ENCODE measurements at places on chromosomes 3 and 15.
A peak's percentile ranks its signal among the peaks of the same experiment; 100 is the strongest.

GRCh38 chr3:108485146-108485545 lies 25.2 kb downstream of the MYH15 start:
- DNase-seq = no peak

DNA sequence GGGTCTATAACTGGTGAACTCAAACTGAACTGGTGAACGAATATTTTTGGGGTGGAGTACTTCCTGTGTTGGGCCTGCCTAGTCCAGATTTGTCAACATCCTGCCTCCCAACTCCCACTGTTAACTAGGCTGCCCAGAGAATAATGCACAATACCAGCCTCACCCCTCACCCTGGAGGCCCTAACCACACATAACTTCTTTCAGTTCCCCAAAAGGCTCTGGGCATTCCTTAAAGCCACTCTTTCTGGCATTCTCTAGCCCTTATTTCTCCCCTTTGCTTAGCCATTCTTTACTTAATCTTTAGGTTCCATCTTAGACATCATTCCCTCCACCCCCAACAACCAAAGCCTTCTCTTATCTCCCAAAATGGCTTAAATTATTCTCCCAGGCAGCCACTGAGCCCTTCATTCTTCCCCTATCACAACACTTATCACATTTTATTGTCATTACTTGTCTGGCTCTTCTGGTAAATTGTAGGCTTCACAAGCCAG lies 9.1 kb upstream of the SEC11A start:
- DNase-seq = no peak

DNA sequence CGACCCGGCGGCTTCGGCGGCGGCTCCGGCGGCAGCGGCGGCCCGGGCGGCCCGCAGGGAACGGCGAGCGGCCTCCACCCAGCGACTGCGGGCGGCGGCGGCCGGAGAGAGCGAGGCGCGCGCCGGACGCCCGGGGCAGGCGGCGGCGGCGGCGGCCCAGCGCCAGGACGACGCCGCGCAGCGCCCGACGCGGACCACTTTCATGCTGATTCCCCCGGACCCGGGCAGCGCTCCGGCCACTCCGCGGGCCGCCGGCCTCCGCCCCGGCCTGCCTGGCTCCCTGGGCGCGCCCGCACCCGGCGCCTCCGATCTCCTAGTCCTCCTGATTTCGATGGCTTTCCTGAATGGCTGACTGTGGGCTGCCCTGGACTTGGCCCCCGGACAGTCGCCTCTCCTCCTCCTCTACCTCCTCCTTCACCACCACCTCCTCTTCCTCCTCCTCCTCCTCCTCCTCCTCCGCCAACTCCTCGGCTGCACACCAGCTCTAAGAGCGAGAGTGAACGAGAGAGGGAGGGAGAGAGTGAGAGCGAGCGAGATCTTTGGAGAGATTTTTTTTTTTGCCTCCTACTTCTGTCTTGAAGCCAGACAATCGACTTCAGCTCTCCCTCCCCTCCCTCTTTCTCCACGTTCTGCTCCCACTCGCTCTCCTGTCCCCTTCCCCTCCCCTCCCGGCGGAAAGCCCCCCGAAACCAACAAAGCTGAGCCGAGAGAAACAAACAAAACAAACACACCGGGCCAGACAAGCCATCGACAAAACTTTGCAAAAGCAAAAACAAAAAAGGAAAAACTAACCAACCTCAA lies 844 bp downstream of the NR2F2 start:
- peak; percentile 26 for DNase-seq

DNA sequence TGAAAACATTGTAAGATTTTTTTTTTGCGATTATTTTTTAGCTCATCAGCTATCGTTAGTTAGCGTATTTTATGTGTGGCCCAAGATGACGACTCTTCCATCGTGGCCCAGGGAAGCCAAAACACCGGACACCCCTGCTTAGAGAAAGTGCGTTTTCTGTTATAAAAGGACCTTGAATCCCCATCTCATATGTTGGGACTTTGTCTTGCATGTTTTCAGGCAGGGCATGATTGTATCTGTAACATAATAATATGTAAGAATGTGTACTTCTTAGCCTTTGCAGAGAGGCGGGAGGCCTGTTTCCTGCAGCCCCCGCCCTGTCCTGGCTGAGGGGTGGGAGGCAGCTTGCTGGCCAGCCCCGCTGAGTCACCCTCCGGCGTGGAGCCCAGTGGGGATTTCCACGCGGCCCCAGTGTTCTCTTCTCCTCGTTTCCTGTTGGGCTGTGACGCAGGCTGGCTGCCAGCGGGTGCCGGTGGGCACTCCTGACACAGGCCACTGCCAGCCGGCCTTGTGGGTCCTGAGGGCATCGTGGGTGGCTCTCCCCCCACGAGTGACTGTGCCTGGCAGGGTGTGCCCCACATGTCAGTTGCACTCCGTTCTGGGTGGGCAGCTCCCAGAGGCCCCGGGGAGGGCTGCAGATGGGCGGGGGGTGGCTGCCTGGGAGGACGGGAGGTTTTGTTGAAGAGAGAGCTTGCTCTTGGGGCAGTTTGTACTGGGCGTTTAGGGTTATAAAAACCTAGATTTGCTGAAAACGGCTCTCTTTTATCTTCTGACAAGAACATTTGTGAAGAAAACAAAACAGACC lies 55.6 kb downstream of the SMAD3 start:
- no peak for DNase-seq

GRCh38 chr3:60582288-60582687 lies 669.0 kb downstream of the FHIT start:
- DNase-seq = no peak

DNA sequence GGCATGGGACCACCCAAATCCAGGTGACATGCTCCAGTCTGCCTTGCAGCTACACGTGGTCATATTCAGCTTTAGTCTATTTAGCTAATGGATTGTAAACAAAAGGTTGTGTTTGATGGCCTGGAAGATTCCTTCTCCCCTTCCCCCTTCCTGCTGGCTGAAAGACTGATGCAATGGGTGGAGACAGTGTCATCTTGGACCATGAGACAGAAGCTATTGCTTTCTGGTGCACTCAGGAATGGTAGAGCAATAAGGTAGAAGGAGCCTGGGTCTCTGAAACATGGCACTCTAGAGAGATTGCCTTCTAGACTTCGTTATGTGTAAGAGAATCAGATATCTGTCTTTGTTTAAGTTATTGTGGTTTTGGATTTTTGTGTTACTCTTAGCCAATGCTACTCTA lies 25.7 kb upstream of the PTX3 start:
- DNase-seq = no peak

- DNase-seq = no peak
Measured at GRCh38 chr3:100532411-100532810, 40.0 kb downstream of the TMEM45A start.

GRCh38 chr3:10729439-10729838 lies 86.6 kb upstream of the SLC6A11 start:
- no peak for DNase-seq

DNA sequence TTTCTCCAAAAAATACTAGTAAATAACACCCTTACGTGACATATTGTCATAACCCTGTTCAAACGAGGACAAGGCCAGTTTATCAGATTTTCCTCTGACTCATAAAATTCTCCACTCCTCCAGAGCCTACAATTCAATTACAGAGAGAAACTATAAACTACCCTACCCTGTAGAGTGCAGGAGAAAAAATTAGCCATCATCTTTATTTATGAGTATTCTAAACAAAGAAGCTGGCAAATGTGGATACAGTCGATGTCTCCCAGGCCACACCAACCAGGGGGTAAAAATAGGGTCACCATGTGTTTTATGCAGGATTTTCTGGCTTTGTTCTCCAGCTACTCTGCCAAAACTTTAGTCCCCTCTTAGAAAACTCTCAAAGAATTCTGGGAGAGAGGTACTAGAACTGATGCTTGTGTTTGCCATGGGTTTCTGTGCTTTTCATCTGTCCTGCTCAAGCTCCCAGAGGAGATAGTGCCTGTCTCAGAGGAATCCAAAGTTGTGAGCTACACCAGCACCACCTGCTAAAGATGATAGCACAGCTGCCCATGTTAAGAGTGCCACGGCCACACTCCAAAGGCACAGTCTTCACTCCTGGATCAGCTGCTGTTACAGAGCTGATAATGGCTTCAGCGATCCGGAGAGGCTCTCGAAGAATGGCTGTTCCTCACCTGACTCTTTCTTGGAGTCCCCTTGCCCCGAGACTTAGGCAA lies 150.2 kb downstream of the IMPG2 start:
- no peak for DNase-seq

- DNase-seq = no peak
Measured at GRCh38 chr3:74106925-74107324, 482.2 kb upstream of the PDZRN3 start.

DNA sequence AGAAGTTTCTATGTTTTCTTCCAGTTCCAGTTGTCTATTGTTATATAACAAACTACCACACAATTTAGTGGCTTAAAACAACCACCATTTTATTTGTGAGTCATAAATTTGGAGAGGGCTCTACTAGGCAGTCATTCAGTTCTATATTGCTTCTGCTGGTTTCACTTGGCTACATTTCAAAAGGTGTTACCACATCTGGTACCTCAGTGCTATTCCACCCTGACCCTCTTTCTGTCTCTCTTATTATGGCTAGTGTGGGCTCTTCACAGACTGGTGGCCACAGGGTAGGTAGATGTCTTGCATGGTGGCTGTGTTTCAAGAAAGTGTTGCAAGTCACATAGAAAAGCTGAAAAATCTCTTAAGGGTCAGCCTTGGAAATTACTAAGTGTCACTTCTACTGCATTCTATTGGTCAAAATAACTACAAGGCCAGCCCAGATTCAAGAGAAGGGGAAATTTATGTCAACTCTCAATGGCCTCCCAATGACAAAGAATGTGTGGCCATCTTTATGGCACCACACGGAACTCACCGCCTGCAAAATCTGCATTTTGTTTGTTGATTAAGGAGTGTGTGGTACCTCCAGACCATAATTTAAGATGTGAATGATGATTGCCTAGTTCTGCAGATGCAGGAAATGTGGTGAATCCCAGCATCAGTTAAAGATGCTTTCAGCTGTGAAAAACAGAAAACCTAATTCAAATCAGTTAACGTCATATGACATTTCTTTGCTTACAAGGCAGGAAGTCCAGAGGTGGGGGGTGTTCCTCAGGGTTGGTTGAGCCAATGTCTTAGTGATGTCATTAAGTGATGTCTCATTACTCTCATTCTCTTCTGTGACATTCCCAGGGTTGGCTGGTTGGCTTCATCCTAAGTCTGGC lies 105.8 kb upstream of the RASGRP1 start:
- DNase-seq = no peak

DNA sequence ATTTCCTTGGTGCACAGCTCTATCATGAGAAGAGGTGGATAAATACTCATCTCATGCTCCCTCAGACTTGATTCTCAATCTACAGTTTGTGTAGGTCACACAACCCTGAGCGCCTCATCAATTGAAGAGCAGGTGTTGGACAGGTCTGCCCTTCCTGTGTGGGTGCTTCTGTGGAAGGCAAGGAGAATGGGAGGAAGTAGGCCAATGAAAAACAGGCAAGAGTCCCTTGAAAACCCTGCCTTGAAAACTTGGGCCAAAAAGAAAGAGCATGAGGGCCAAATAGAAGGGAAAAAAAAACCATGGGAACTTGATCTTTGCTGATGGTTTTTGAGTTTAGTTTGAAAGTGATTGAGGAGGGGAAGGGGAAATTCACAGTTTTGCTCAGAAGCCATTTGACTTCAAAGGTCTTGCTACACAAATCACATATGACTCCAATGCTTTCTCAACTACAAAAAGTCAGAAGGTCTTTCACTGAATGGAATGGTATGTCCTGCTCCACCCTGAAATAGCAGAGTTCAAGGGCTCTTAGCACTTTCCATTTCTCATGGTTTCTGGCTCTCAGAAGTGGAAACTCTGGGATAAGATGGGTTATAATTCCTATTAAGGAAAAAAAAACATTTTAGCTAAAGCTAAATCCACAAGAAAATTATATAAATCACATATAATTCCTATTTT lies 37.2 kb upstream of the TM4SF1 start:
- DNase-seq = no peak

DNA sequence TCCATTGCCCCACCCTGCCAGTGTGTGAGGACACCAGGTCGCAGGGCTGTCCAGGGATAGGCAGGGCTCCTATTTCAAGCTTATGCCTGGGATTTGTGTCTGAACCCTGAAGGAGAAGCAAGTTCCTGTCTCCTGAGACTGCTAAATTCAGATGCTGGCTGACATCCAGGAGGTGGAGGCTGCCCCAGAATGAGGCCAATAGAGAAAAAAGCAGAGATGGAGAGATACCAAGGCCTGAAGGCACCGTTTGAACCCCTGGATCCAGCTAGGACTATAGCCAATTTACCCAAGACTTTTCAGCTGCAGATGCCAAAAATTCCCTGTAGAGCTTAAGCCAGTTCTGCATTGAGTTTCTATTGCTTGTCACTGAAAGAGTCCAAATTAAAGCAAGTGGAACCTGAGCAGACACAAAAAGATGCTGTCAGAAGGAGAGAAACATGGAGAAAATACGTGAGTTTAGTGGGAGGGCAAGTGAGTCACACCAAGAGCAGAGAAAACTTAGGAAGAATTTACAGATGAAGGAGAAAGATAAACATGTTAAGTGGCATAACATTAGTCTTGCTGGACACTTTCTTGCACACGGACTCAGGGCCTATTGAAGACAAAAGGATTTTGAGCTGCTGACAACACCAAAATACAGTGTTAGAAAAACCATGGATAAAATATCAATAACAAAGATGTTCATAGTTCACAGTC lies 148.6 kb downstream of the CNTN3 start:
- no peak for DNase-seq

DNA sequence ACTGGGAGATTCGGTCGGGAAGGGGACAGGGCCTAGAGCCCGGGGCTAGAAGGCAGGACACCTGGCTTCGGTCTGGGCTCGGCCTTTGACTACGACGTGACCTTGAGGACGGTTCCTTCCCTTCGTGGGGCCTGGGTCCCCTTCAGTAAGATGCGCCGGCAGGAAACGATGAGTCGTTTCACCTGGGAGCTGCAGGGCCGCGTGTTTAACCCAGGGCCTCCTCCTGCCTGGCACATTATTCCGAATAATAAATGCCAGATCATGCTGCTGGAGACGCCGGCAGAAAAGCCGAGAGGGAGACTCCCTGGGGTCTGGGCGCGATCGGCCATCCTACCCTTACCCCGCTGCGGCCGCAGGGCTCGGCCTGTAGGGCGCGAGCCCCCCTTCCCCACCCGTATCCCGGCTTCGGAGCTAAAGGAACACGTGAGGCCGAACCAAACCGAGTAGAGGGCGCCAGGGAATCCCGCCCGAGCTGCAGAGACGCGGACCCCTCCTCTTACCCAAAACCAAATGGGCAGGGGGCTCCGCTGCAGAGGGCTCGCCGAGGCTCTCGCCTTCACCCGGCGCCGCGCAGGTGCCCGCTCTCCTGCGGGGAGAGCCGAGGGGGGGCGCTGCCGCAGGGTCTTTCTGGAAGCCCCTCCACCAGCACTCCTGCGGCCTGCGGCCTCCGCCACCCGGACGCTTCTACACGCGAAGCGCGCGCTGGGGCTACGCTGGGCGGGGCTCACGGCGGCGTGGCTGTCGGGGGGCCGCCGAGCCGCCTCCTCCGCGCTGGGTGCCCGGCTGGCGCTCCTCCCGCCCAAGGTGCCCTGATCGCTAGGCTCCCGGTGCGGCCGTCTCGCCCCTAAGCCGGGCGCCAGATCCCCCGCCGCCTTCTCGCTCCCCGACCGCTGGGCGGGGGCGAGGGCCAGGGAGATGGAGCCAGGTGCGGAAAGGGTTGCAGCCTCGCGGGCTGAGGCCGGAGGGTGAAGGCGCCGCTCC lies at the start of gene BDH1:
Gene BDH1, minus strand, starts transcription at position 688 of the 981 bp plus-strand sequence. CDS start 9,525 bp downstream, outside the sequence.
- peak; percentile 56 for DNase-seq
